Activated CD4-positive, alpha-beta T cell treated with anti-CD3 and anti-CD28 coated beads, Interleukin-10, Interleukin-2, amounts not matched to agents 100 ng/mL and 50 ng/mL, durations not matched to agents 16 hours and 8 hours (primary cell): ENCODE measurements at places on chromosomes 4 and X.

GRCh38 chr4:157992038-157992705, 180.7 kb downstream of the GASK1B start:
- DNase-seq, result peak; percentile 57

DNA sequence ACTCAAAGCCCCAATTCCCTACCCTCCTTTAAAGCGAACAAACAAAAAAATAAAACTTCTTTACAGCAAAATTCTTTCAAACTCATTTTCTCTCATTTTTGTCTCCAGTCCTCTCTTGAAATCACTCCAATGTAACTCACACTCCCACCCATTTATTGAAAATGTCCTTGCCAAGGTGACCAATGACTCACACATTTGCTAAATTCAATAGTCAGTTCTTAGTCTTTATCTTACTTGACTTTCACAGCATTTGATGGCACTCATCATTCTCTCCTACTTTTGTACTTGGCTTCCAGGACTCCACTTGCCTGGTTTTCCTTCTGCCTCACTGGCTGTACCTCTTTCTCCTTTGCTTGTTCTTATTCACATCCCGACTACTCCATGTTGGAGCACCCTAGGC, 19.9 kb downstream of the CC2D2A start:
- no peak for DNase-seq

DNA sequence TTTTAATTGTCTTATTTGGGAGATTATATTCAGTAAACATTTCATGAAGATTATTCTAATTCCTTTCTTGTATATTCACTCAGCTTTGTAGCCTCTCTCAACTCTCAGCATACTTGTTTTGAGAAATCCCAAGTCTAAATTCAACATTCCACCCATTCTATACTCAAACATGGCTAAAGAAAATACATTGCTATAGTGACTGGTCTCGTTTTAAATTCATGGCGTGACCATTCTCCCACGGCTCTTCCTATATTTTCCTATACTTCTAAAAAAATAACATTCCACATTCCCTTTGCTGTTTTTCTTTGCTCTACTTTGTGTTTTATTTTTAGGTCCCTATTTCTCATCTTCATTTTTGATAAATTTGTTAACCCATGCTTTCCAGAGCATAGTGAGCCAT, 49.2 kb upstream of the UGT2A1 start:
- DNase-seq, result no peak

DNA sequence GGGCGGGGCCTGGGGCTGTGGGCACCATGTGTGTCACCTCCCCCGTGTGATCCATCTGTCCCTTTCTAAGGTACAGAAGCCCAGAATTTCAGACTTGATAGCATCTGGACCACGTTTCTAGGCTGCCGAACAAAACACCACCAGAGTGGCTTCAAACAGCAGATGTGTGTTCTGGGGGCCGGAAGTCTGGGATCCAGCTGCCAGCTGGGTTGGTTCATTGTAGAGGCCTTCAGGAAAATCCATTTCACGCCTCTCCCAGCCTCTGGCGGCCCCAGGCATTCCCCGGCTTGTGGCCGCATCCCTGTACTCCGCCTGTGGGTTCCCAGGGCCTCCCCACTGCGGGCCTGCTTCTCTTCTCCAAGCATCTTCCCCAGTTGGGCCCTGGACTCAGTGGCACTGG, 39.6 kb upstream of the GPR78 start:
- no peak for DNase-seq

DNA sequence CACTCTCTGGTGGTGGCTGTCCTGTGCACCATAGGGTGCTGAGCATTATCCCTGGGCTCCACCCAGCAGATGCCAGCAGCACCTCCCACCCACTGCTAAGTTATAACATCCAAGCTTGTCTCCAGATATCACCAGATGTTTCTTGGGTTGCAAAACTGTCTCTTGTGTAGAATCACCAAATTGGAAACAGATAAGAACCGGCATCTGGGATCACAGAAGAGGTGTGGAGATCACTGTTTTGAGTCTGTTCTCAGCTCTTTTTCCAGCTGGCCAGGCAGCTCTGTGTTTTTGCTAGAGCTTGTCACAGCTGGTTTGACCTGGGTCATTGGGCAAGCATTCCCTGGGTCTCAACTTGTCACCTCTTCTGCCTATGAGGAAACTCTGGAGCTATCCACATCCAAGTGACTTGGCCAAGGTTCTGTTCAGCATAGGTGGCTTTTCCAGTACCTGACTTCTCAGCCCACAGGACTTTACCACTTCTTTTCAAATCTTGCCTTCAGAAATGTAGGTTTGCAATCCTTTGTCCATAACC, 15.3 kb upstream of the PUDP start:
- DNase-seq, result no peak

GRCh38 chr4:70938086-70938485, 35.9 kb downstream of the MOB1B start:
- DNase-seq, result no peak

DNA sequence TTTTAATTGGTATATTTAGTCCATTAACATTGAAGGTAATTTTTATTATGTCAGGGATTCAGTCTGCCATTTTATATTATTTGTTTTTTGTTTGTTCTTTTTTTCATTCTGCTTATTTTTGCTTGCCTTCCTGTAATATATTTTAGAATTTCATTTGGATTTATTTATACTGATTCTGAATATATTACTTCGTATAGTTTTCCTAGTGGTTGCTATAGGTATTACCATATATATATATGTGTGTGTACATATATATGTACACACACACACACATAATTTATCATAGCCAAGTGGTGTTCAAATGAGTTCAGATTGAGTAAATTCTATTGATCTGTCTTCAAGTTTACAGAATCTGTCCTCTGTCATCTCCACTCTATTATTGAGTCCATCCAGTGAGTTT, 11.2 kb downstream of the CITED1 start:
- no peak for DNase-seq

- DNase-seq, result no peak
Observed at GRCh38 chr4:40389986-40390385, 54.9 kb downstream of the CHRNA9 start.

DNA sequence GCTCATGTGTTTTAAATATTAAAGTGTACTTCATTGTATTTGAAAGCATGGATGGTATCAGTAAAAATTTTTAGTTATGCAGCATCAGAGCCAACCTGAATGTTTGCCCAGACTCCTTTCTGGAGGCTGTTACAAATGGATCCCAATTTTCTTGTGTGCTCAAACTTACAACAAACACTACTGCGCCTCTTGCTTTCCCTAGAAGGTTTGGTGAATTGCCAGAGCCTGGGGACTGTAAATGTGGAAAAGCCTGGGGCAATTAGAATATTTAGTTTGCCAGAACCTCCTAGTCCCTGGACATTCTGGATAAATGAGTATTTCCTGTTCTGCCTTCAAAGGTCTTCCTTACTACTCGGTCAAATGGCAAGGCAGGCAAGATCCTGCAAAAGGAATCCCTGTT, 4.8 kb downstream of the CAPN6 start:
- DNase-seq, result no peak

- peak; percentile 74 for DNase-seq
Observed at GRCh38 chr4:15956179-15956850, 6.7 kb downstream of the FGFBP2 start.

GRCh38 chrX:9635368-9635767, 130.3 kb downstream of the GPR143 start:
- DNase-seq, result no peak

DNA sequence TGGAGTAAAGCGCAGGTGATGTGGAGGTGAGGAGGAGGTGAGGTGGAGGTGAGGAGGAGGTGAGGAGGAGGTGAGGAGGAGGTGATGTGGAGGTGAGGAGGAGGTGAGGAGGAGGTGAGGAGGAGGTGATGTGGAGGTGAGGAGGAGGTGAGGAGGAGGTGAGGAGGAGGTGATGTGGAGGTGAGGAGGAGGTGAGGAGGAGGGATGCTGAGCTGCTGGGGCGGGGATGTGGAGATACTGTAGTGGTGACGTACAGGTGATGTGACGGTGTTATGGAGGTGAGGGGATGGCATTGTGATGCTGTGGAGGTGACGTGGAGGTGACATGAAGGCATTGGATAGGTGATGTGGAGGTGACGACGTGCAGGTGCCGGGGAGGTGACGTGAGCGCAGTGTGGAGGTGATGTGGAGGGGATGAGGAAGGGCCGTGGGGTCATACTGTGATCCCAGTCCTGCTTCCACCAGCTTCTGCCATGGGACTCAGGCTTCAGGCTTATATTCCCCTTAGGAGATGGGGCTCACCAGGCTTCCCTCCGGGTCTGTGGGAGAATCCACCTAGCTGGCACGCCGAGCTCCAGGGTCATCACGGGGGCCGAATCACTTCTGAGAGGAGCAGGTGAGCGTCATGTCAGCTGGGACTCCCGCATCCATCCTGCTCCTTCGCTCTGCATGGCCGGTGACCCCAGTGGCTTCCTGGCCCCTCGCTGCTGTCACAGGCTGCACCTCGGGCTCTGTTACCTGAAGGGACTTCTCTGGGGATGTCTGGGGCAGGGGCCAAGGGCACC, 47.9 kb upstream of the GRPEL1 start:
- DNase-seq, result no peak

DNA sequence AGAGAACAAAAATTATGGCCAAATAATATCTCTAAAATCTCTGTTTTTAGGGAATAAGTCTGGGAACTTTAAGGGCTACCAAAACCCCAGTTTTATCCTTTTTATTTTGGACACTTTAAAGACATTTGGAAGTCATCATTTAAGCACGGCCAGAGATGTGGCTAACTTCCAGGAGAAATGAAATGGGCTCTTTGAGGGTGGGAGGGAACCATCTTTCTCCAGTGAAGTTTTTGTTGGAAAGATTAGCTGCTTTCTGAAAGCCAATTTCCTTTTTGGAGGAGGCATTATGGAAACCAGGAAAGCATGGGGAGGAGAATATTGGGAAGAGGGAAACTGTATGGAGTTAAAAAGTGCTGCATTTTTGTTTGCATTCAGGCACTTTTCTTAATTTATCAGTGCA, 4.8 kb downstream of the VSIG1 start:
- no peak for DNase-seq

DNA sequence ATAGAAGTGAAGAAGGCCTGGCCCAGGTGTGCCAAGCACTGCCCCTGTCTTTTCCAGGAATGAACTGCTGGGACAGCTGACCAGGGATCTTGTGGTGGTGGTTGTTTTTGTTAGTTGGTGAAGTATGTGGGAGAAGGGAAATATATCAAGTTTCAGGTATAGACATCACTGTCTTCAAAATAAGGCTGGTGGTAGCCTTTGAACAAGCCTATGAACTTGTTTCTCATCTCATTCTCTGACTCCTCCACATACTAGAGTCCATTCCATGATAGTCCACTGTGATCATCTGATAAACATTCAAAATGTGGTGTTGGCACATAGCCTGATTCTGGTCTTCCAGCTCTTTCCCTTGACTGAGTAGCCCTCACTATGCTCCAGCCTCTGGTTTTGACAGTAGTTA, 303.7 kb downstream of the CAMK2D start:
- no peak for DNase-seq

DNA sequence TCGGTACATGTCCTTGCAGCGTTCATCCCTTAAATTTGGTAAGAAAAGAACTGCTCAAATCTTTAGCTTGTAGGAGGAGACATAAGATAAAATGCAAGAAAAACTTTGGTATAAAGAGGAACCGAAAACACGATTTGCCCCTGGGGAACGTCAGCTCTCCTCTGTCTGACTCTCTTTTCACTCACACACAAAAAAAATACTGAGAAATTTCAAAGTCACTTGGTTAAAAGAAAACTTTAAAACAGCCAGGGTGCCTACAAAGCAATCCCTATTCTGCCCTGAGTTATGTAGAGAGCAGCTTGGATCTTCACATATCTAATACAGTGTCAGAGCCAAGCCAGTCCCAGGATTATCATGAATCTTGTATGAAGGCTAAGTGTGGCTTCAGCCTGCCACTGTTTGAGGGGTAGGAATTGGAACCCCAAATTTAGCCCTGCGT, 248.5 kb upstream of the CXXC4 start:
- no peak for DNase-seq

GRCh38 chr4:133146574-133147241, 2.4 kb upstream of the PCDH10 start:
- DNase-seq, result peak; percentile 39

DNA sequence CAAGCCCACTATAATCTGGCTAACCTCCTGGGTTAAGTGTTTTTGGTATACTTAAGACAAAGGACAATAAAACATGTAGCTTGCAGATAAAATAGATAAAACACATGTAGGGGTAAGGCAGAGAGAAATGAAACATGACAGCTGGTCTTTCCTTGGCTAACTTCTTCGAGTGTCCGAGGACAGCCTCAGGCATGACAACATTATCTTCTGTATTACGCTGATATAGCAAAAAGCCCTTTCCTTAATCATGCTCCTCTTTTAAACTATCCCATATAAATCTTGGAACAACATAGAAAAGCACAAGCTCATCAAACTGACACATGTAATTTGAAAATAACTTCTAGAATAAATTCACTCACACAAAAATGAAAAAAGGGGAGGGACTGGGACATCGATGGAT, 91.1 kb downstream of the SEL1L3 start:
- DNase-seq, result no peak

DNA sequence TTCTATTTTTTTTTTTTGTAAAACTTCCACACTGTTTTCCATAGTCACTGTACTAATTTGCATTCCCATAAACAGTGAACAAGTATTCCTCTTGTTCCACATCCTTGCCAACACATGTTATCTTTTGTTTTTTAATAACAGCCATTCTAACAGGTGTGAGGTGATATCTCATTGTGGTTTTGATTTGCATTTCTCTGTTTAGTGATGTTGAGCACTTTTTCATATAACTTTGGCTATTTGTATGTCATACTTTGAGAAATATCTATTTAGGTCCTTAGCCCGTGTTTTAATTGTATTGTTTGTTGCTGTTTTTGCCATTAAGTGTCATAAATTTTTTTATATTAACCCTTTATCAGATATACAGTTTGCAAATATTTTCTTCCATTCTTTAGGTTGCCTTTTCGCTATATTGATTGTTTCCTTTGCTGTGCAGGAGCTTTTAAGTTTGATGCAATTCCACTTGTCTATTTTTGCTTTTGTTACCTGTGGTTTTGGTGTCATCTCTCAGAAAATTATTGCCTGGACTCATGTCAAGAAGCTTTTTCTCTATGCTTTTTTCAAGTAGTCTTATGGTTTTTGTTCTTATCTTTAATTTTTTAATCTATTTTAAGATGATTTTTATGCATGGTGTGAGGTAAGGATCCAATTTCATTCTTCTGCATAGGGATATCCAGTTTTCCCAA, 27.9 kb upstream of the NDNF start:
- DNase-seq, result no peak
